ENCODE measurements at places on chromosomes 12 and 14.

GRCh38 chr12:32134101-32134888 is 27.6 kb downstream of the BICD1 start:
- no peak for DNase-seq

GRCh38 chr12:8096281-8096915 is 14.3 kb downstream of the NECAP1 start:
- DNase-seq, result no peak

- no peak for DNase-seq
Observed at GRCh38 chr14:55446833-55447232, 6.4 kb upstream of the TBPL2 start.

DNA sequence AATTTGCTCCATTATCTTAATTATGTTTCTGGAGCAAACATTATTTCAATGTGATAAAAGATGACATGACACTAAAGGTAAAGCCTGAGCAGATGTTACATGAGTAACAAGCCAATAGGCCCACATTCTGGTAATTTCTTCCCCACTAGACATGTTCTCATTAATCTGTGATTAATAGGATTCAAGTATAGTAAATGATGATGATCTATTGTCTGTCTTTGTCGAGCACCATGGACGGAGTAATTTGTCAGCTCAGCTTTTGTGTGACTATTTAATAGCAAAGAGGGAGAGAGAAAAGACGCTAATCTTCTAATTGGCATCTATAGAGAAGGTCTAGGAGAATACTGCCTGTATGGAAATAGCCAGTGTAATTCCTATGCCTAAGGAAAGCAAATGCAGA is 62.2 kb upstream of the INSM2 start:
- no peak for DNase-seq

GRCh38 chr12:120722784-120723183 is 2.8 kb upstream of the ACADS start:
- no peak for DNase-seq

DNA sequence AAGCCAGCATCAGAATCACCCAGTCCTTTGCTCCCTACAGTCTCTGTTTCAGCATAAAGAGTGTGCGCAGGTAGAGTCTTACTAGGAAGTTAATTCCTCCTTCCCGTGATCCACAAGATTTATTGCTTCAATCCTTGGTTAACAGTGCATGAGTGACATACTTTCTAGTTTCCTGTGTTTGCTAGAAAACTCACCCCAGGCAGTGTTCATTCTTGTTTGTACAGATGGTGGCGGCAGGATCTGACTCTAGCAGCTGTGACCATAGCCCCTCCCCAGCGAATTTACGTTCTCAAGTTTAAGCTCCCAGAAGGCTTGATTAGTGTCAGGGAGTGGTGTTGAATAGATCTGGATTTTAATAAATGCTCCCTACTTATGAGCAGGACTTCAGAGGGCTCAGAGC is 75.9 kb upstream of the ANO2 start:
- DNase-seq, result no peak

DNA sequence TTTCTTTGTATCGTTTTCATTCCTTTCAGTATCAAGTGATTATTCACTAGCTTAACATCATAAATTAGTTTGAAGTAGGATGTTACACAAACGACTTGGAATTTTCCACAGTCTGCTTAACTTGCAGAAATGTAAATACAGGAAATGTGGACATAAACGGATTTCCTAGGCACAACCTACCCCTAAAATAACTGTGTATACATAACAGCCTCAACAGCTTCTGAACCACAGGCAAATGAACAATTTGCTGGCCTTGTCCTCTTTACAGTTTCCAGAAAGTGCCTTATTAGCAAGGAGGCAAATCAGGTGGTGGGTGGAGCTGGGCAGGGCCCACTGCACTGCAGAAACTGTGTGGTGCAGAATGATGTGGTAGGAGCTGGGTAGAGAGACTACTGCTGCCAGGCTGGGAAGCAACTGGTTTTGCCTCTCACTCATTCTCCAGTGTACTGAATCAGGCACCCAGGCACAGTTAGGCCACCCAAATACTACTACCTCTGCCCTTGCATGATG is 14.1 kb downstream of the DRAM1 start:
- no peak for DNase-seq

DNA sequence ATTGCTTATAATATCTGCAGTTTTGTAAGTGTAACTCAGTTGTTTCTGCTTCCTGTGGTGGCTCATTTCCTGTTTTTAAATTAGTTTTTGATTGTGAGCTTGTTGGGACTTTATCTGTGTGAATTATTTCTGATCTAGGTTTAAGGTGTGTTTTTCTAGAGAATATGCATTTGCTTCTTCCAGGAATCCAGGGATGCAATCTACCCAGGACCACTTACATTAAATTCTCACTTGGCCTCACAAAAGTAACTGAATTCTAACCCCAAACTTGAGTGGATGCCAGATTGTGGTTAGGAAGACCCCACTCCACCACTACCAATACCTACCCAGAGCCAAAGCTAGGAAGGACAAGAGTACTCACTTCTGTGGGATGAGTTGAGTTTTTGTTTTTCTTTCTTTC is 11.9 kb downstream of the STYX start:
- no peak for DNase-seq

DNA sequence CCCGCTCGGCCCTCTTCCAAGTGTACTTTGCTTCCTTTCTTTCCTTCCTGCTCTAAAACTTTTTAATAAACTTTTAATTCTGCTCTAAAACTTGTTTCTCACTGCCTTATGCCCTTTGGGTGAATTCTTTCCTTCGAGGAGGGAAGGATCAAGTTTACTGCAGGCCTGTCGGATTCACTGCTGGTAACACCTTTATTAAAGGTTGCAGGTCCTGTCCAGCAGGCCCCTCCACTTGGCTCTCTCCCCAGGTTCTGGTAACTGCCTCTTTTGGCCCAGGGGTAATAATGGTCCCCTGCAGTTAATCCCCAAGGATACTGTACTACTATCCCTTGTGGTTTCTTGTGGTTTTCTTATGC is 152.7 kb upstream of the EEA1 start:
- DNase-seq, result no peak

DNA sequence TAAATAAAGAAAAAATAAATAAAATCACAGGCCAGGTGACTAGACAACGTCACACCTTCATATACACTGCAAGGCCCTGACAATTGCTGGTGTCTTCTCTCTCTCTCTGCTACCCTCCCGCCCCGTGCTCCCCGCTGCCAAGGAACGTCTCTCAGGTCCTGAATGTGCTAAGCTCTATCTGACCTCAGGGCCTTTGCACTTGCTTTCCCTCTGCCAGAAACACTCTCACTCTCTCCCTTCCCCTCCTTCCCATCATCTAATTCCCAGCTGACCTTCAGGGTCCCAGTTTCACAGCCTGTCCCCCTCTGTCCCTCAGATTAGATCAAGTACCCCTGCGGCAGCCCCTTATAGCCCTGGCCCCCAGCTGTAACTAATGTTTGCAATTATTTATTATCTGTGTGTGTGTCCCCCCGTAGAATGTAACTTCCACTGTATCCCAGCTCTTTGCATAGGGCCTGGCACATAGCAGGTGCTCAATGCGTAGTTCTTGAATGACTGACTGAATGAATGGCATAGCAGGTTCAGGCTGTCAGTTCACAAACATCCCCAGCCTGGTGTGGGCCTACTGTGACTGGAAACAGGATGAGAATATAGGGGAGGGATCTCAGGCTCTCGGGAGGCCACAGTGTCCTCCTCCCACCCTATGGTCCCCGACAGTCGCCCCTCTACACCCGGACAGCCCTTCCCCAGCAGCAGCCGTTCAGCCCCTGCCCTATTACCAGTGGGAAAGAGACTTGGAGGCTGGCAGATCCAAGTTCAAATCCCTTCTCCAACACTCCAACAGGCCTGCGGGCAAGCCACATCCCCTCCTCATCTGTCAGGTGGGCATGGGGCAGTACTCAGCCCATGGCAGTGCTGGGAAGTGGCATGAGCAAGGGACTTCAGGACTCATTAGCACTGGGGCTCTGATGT is 6.6 kb downstream of the BEGAIN start:
- DNase-seq, result no peak

GRCh38 chr14:54188064-54188666 is 208.6 kb upstream of the CDKN3 start:
- DNase-seq, result no peak

DNA sequence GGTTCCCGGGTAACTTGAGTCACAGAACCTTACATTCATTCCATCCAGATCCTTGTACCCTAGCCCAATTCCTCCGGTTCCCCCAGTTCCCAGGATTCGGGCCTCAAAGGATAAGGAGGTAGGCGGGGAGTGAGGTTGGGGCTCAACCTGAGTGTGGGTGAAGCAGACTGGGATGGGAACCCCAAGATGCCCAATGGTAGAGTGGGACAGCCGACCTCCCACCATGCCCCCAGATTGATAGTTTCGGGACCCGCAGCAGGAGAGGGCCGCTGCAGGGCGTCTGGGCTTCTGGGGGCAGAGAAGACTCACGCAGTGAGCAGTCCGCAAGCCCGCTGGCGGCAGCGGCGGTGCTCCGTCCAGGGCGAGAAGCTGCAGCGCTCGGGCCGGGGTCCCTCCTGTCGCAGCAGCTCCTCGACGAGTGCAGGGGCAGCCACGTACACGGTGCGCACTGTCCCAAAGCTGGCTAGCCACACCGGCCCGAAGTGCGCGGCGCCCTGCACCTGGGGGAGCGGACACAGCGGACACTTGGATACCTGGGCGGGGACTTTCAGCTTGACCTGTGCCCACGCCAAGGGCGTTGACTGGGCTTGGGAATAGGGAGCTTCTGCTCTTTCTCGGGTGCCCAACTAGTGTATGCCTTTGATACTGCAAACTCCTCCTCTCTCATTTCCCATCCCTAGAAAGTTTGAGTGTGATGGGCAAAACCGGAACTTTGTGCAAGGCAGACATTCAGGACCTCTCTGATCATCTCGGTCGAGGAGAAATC is 997 bp downstream of the CYP27B1 start:
- DNase-seq, result no peak

GRCh38 chr12:53223389-53224060 is 8.5 kb downstream of the RARG start:
- no peak for DNase-seq

DNA sequence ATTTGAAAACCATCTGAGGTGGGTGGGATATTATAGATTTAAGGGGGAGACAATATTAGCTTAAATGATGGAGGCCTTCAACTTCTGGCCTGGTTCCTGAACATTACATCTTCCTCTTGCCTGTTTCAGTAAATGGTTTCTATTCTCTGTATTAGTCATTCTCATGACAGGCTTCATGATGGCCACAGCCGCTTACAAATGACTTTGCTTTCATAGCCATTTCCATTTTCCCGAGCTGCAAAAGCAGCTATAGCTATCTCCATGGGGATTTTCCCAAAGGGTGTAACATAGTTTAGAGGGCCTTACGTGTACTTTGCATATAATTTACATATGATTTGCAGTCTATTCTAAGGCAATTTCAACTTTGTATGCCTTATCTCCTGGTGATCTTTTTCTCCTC is 121.8 kb downstream of the NRXN3 start:
- DNase-seq, result no peak

- no peak for DNase-seq
Observed at GRCh38 chr12:50050410-50051098, 6.8 kb upstream of the ASIC1 start.

DNA sequence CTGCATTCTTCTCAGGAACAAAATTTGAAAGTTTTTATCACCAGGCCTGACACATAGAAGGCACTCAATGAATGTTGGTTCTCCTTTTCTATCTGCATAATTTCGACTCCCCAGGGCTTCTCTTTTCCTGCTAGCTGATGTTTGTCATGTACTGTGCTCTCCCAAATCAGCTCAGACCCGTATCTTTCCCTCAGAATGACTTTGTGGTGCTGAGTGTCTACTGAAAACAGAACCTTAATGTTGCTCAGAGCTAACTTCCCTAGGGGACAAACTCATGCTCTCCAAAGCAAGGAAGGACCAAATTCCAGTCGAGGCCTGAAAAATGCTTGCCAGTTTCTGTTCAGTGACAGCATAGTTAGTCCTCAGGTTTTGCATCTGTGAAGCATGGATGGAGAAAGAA is 1.9 kb downstream of the ARHGDIB start:
- no peak for DNase-seq

- DNase-seq, result no peak
Observed at GRCh38 chr12:105977652-105978051, 161.1 kb downstream of the NUAK1 start.

- no peak for DNase-seq
Observed at GRCh38 chr14:62097072-62097471, 334.9 kb downstream of the SNAPC1 start.

DNA sequence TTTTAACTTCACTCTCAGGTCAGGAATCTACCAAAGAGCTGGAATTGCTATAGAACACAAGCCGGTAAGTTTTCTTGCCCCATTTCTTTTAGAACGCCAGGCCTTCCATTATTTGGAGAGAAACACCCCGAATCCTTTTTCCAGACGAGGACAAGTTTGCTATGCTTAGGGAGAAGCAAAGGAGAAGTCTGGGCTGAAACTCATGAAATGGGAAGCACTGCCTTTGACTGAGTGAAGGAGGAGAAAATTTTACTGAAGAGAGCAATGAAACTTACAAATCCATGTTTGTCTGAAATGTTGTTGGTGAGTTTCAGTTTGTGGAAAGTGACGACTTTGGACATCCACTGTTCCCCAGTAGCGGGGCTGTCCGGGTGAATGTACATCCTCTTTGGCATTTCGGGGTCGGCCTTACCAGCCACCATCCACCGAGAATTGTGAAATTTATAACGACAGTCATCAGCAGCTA is 3.3 kb downstream of the TBX3 start:
- DNase-seq, result no peak

GRCh38 chr14:74492776-74493342 is at the start of gene NPC2:
Gene NPC2 (minus strand): TSS chr14:74493305. CDS start chr14:74493274, 31 bp downstream.
- no peak for DNase-seq

DNA sequence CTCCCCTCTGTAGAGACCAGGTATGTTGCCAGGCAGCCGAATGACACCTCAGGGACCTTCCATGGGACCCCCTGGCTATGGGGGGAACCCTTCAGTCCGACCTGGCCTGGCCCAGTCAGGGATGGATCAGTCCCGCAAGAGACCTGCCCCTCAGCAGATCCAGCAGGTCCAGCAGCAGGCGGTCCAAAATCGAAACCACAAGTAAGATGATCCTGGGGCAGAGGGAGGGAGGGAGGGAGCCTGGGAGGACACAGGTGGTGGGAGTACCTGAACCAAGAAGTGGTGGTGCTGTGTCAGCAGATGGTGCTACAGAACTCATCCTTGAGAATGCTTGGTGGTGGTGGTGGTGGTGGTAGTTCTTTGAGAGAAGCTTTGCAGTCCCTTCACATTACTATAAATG is 1.0 kb downstream of the SMARCD1 start:
- no peak for DNase-seq

DNA sequence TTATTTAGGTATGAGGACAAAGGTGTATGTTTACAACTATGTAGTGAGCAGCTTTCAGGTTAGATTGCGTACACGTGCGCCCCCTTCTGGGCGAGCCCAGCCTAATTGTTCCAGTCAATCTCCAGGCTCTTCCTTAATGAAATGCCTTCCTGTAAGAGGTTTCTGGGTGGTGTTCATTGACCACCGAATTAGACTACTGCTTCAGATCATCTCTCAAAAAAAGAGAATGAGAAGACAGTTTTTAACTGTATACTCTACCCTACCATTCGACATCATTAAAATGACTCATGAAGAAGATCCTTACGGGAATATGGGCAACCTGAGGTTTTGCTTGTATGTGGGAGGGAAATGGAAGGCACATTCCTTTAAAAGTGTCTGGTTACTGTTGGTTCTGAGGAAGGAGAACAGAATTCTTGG is 2.1 kb downstream of the LUM start:
- no peak for DNase-seq

Data from DMS79 treated with DMSO at 0.1 percent for 48 hours (cell line).